ENCODE measurements at places on chromosomes 16 and 17. TPM values are rescaled to one million over a fixed set of nuclear protein-coding genes. Genes with fewer than 3 reads are reported as not detected.

DNA sequence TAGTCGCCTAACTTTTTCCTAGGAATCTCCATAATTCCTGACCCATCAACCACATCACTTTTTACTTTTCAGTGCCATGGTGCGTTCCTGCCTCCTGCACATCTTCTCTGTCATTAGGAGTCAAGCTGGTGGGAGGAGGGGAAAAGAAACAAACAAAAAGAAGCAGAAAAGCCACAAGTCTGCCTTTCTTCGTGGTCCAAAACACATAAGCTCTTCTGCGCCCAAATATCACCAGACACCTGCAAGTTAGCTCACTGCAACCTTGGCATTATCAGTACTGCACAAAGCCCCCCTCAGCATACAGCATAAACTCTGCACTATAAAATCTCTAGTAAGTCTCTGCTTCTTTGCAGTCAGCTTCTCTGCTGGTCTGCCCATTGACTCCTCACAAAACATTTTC lies 295.3 kb downstream of the HS3ST3B1 start:
- no peaks in the 10 kb centered on the region for H3K27me3 ChIP-seq
- H3K4me1 ChIP-seq, result no peaks in the 10 kb centered on the region

The IL17C gene
- not detected for total RNA-seq

DNA sequence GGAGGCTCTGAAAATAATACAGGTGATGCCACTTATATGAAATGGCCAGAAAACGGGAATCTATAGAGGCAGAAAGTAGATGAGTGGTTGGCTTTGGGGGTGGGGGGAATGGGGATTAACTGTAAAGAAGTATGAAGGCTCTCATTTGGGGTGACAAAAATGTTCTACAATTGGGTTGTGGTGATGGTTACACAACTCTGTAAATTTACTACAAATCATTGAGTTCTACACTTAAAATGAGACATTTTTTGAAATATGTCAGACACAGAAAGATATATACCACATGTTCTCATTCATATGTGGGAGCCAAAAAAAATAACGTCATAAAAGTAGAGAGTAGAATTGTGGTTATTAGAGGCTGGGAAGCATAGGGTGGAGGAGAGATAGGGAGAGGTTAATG lies 25.7 kb downstream of the ARHGAP17 start:
- no peak overlapping the region for H3K4me3 ChIP-seq
- no peaks in the 10 kb centered on the region for H3K27me3 ChIP-seq
- H3K4me1 ChIP-seq, result peaks cover 63% of the 10 kb centered on the region

DNA sequence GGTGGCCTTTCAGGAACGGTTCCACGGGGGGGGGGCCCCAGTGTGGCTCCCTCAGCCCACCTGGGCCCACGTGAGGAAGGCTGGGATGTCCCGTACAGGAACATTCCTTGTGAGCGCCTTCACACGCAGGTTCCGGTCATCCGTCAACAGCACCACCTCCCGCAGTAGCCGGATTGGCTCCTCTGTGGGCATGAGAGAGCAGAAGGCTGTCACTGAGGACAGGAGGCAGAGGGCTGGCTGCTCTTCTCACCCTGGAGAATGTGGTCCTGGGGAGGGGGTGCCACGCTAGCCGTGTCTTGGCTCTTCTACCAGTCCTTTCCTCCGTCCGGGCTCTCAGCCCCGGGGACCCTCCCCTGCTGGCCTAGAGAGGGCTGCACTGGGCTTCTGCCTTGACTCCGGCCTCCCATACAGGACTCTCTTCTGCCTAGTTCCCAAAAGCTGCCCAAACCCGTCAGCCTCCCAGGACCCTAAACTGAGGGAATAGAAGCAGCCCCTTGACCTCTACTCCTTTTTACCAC lies 6.6 kb downstream of the HIC1 start:
- H3K4me1 ChIP-seq, result peaks cover 31% of the 10 kb centered on the region
- H3K36me3 ChIP-seq, result no peaks in the 10 kb centered on the region
- peak overlapping the region; percentile 87 for H3K27ac ChIP-seq
- H3K4me3 ChIP-seq, result no peak overlapping the region

GRCh38 chr16:77677129-77677528 lies 45.2 kb upstream of the NUDT7 start:
- H3K4me1 ChIP-seq, result no peaks in the 10 kb centered on the region
- H3K36me3 ChIP-seq, result no peaks in the 10 kb centered on the region
- peaks cover 5% of the 10 kb centered on the region for H3K27me3 ChIP-seq
- no peak overlapping the region for H3K4me3 ChIP-seq

DNA sequence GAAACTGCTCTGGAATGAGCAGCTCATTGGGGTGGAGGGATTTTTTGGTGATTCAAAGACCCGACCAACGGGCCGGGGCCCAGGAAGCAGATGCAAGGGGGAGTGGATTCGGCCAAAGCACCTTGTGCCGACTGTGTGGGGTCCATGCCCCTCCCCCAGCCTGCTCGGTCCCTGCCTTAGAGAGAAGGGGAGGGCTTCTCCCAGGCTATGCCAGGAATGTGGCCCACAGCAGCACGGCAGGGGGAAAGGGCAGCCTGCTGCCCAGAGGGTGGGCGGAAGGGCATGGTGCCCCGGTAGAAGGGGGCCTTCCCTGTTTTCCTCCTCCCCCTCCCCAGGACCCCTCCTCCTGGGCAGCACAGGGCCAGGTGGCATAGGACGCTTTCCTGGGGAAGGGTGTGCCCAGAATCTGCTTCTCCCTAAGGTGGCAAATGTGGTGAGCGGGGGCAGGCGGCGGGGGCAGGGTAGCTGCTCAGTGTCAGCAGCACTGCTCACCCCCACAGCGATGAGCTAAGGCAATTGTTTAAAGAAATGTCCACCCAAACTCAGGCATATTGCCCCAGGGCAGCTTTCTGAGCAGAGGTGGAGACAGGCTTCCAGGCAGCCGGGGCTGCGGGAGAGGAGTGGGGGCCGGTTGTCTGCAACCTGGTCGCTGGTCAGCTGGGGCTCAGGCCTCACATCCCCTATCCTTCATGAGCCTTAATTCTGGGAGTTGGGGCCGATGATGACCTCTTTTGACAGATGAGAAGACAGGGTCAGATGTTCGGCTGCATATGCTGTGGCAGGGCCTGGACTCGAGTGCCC lies 33.9 kb upstream of the MLKL start:
- H3K27ac ChIP-seq, result no peak overlapping the region
- no peak for DNase-seq
- H3K36me3 ChIP-seq, result no peaks in the 10 kb centered on the region
- peaks cover 24% of the 10 kb centered on the region for H3K4me1 ChIP-seq
- no peak overlapping the region for H3K4me3 ChIP-seq
- H3K27me3 ChIP-seq, result no peaks in the 10 kb centered on the region

Measured in hepatocyte (in vitro differentiated cells).